Muscle of arm (tissue), 14 donors: ENCODE measurements at places on chromosomes 5 and 9. TPM values are rescaled to one million over a fixed set of nuclear protein-coding genes. Genes with fewer than 3 reads are reported as not detected.

GRCh38 chr5:146745931-146746577, 132.5 kb downstream of the PPP2R2B start:
- no peak for DNase-seq

GRCh38 chr9:79592726-79593493, 21.1 kb downstream of the TLE4 start:
- DNase-seq = no peak

DNA sequence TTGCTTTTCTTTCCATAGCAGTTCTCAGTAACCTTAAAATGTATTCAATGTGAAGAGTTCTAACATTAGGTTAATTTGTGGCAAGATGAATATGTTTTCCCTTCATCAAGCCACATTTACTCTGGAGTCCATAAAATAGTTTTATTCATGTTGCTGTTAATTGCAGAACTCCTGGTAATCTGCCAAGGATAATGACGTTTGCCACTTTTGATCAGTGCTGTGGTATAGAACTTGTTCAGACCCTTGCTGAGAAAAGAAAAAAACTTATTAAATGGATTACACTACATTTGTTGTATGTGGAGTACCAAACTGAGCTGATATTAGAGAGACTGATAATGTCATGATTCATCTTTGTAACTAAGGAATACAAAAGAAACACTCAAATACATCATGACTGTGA, 212.4 kb upstream of the DMAC1 start:
- DNase-seq = no peak

GRCh38 chr9:93477397-93477796, 24.0 kb upstream of the FAM120AOS start:
- no peak for DNase-seq

Gene ZNF366
- polyA plus RNA-seq = 2.6 TPM

DNA sequence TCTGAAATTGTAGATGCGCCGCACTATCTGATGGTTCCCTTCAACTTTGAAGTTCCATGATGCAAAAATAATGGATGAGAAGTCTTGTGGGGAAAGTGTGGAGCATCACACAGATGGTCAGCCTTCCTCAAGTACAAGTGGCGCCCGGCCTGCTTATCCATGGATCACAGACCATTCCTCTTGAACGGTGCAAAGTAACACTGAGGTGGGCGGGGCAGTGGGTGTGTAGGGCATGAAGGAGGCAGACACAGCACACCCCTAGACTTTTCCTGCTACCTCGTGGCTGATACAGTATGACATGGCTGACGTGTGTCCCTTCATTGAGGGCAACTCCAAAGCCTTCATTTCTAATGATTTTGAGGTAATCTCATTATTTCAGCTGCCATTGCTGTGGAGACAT, 2.5 kb upstream of the GNG10 start:
- no peak for DNase-seq

Gene ENG
- polyA plus RNA-seq = 42.7 TPM

DNA sequence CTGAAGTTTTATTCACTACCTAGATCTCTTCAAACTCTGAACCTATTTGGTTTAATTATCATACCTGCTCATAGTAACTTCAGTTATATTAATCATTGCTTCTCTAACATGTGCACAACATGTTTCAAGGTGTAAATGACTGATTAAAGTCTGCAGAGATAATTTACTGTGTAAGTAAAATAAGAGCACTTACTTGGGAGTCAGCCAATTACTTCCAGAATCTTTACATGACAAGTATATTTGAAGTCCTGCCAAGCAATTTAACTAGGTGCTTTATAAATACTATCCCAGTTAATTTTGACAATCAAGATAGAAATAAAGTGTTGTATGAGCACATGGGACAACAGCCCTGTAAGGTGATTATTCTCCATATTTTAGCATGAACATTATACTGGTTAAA, 109.9 kb downstream of the RFX3 start:
- DNase-seq = no peak

Gene TTF1
- 10.8 TPM for polyA plus RNA-seq

Gene EFNA5
- polyA plus RNA-seq = 4.4 TPM

Gene PCDHB16
- polyA plus RNA-seq = 5.4 TPM

Gene PCDHGB1
- polyA plus RNA-seq = 0.32 TPM

Gene IPPK
- 8.5 TPM for polyA plus RNA-seq

Gene PCDHGA9
- polyA plus RNA-seq = 3.4 TPM

GRCh38 chr5:167642779-167643517, 648.5 kb upstream of the WWC1 start:
- DNase-seq = no peak

GRCh38 chr9:135326141-135326540, 153.4 kb upstream of the PPP1R26 start:
- no peak for DNase-seq

- peak; percentile 81 for DNase-seq
Measured at GRCh38 chr5:125696762-125697161, 726.4 kb upstream of the GRAMD2B start.

- DNase-seq = no peak
Measured at GRCh38 chr9:93196096-93197055, 12.4 kb downstream of the WNK2 start.

DNA sequence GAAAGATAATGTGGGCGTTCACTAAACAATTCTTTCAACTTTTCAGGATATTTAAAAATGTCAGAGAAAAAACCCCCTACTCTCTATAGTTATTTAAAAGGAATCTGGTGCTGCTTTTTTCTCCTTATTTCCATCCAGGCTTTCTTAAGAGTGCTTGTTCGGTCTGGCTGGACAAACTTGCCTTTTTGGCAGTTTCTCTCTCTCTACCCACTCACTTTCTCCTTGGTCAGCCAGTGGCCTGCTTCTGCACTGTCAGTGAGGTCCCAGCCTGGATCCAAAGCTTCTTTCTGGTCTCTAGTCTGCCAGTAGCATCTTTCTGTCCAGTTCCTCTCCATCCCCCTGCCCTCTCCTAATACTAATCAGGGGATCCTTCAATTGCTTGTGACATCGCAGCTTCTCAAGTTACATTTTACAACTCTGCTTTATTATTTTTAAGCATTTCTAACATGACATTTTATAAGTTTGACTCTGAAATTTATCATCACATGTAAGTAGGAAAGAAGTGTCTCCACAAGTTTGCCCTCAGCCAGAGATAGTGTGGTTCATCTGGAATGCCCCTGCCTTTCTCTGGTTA, 50.4 kb downstream of the PIK3R1 start:
- DNase-seq = no peak

DNA sequence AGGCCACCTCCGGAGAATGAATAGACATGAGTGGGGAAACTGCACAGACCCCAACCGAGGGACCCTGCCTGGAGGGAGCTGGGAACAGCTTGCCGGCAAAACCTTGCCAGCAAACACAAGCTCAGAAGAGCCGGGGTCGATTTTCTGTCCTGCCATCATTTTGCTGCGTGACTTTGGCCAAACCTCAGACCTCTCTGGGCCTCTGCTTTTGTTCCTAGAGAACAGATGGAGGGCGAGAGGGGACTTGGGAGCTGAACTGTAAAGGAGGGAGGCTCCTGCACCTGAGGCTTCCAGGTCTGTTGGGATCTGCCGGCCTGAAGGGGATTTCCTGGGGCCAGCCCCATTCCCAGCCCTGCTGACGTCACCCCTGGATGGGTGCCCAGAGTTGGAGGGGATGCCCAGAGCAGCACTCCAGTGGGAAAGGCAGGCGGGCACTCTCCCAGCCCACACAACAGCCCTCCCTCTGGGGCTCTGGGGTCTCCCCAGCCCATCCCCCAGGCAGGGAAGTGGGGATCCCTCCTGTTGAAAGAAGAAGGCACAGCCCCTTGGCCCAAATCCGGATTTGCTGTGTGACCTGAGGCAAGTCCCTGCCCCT, 40.4 kb upstream of the SYNPO start:
- peak; percentile 76 for DNase-seq

DNA sequence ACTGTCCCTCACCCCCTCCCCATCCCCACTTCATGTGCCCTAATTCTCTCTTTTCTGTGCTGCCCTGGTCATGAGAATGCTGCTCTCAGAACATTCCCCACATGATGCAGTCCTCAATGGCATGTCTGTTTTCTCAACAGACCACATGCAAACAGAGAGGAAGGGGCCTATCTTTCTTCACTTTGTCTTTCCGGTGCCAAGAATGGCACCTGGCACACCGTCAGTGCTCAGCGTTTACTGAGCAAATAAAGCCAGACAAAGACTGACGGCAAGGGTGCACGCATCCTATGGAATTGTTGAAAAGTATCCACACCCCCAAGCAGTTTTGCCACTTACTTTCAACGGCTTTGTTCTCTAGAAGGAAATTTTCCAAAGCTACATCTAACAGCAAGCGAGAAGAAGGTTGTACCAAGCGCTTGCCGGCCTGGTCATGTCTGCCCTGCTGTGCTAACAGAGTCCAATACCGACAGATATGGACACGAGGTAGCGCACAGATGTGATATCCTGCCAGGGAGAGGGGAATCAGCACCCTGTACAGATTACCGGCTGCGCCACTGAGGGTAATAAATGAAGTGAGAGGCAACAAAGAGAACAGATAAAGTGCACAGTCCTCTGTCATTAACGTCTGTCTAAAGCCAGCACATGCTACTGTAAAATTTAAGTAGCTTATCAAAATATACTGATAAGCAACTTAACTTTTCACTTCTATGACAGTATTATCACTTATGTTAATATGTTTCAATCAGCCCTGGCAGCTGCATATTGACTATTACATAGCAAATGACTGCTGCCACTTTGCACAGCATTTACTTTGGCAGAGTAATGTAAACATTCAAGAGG, 251.7 kb downstream of the DENND1A start:
- DNase-seq = no peak

GRCh38 chr9:104177676-104178075, 83.6 kb downstream of the SMC2 start:
- no peak for DNase-seq

GRCh38 chr9:76490249-76490990, 31.4 kb downstream of the GCNT1 start:
- DNase-seq = no peak

DNA sequence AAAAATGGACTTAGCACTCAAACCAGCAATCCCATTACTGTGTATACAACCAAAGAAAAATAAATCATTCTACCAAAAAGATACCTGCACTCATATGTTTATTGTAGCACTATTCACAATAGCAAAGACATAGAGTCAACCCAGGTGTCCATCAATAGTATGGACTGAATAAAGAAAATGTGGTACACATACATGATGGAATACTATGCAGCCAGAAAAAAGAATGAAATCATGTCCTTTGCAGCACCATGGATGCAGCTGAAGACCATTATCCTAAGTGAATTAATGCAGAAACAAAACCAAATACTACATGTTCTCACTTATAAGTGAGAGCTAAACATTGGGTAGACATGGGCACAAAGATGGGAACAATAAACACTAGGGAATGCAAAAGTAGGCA, 236.8 kb upstream of the POU5F2 start:
- DNase-seq = no peak

GRCh38 chr5:36717131-36717695, 110.8 kb downstream of the SLC1A3 start:
- DNase-seq = no peak

- no peak for DNase-seq
Measured at GRCh38 chr9:25913806-25914205, 235.6 kb upstream of the TUSC1 start.
